CD4-positive, alpha-beta T cell treated with Interleukin-2 at 100 ng/mL for 4 hours (primary cell): ENCODE measurements at places on chromosomes 1 and 21.

DNA sequence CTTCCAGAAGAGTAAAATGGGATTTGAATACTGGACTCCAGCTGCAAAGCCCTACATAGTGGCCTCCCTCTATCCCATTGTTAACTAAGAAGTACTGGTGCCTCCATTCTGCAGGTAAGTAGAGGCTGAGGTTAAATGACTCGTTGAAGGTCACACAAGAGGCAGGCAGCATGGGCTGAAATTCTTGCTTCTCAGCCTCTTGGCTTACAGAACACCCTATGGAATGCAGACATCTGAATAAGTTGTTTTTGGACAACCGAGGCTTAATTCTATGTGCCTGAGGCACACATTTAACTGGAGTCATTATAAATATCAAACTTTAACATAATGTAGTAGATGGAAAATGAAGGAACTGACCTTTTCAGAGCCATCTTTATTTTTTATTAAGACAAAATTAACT is 5.7 kb downstream of the DNAJC11 start:
- no peak for DNase-seq

GRCh38 chr1:55073187-55073916 is 34.0 kb downstream of the PCSK9 start:
- DNase-seq, result no peak

- DNase-seq, result no peak
These were observed 19.7 kb downstream of the MTF1 start for GRCh38 chr1:37839676-37840075.

DNA sequence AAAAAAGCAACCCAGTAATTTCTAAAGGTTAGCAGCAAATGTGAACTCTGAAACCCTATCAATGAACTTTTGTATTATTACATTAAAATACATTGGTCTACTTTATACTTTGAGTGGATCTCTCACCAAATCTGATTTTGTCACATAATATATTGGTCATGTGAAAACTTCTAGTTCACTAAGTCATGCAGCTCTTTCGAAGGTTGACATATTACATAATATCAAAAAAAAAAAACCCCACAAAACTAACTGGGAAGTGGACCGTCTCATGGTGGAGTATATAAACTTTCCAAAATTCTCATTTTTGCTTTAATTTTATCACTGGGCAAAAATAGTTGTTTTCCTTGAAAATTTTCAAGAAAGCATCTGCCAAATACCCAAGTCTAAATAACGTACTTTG is 50.4 kb downstream of the GATAD2B start:
- no peak for DNase-seq

GRCh38 chr1:48560116-48560515 is 88.1 kb upstream of the SPATA6 start:
- DNase-seq, result no peak

DNA sequence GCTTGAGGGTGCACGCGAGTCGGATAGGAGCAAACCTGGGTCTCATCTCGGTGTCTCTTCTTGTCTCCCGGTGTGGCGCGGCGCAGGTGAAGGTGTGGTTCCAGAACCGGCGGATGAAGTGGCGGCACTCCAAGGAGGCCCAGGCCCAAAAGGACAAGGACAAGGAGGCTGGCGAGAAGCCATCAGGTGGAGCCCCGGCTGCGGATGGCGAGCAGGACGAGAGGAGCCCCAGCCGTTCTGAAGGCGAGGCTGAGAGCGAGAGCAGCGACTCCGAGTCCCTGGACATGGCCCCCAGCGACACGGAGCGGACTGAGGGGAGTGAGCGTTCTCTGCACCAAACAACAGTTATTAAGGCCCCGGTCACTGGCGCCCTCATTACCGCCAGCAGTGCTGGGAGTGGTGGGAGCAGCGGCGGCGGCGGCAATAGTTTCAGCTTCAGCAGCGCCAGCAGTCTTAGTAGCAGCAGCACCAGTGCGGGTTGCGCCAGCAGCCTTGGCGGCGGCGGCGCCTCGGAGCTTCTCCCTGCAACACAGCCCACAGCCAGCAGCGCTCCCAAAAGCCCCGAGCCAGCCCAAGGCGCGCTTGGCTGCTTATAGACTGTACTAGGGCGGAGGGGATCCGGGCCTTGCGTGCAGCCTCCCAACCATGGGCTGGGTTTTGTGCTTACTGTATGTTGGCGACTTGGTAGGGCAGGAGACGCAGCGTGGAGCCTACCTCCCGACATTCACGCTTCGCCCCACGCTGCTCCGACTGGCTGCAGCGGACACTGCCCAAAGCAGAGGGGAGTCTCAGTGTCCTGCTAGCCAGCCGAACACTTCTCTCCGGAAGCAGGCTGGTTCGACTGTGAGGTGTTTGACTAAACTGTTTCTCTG is 5.1 kb downstream of the HLX start:
- DNase-seq, result no peak

DNA sequence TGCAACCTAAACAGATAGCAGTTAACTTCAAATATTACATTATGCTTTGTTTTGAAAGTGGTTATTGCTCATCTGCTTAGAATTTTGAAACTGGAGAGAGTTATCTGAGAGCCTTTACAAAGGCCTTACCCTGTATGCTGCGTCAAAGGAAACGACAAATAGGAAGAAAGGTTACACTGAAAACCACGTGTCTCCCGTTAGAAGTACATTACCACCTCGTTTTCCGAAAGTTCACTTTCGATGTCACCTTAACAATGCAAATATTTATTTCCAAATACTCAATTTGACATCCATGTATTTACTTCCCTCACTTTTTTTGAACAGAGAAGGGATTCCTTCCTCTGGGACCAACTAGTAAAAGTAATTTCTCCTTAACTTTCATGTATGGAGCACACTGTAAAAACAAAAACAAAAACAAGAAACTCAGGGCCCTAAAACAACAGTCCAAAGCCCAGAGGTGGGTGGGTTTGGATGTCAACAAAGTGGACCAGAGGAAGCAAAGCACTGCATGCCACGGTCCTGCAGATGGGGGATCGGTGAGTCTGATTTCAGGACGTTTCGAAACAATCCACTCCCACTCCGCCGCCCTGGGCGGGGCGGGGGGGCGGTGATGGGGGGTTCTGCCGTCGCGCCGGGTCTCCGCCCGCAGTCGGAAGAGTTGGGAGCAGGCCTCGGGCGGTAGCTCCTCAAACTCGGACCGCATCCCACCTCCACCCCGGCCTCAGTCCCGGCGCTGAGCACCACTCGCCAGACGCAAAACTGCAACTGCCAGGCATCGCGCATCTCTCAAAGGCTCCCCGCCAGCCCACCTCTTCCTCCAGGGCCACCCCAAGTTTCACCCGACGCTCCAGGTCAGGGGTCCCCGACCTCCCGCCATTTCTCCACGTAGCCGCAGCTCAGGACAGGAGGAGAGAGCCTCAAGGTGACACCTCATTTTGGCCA is 841 bp downstream of the ADSS2 start:
- DNase-seq, result peak; percentile 63

DNA sequence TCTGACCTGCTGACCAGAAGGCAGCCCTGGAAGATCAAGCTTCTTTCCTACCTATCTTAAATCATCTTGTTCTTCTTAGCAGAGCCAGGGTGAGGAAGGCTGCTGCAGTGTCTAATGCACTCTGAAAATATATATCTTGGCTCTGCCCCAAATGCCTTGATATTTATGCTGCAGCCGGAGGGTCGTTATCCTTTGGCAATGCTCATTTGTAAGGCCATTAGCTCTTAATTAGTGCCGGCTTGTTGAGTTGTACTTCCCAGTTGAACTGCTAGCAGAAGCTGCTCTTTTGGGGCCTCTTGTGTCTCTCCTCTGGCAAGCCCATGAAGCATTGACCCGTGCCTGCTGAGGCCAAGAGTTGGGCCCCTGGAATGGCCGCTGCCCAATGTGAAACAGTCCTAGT is 4.2 kb upstream of the GNL2 start:
- no peak for DNase-seq

- DNase-seq, result no peak
These were observed 252.4 kb upstream of the B3GALT2 start for GRCh38 chr1:193438771-193439170.

DNA sequence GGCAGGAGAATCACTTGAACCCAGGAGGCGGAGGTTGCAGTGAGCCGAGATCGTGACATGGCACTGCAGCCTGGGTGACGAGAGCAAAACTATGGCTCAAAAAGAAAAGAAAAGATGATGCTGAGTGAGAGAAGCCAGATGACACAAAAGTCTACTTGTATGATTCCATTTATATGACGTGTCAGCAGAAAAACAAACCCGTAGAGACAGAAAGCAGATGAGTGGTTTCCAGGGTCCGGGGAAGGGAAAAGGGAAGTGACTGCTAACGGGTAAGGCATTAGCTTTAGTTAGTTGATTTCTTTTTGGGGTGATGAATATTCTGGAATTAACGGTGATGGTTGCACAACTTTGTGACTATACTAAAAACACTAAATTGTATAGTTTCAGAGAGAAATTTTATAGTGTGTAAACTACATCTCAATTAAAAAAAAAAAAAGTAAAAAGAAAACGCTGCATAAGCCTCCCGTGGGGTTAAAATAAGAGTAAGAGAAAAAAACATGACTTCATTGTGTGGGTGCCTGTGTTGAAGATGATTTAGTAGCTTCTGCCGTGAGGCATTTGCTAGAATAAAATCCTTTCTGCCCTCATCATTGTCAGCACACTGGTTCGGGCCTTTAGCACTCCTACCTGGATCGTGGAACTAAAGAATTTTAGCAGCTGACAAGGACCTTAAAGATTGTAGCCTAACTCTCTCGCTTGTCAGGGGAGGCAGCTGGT is 24.7 kb upstream of the ATP5PO start:
- DNase-seq, result no peak

GRCh38 chr1:42552636-42553035 is 89.5 kb downstream of the CCDC30 start:
- DNase-seq, result no peak

GRCh38 chr1:97603776-97604175 is 317.1 kb downstream of the DPYD start:
- no peak for DNase-seq

- no peak for DNase-seq
These were observed 71.6 kb downstream of the NENF start for GRCh38 chr1:212504171-212504803.

DNA sequence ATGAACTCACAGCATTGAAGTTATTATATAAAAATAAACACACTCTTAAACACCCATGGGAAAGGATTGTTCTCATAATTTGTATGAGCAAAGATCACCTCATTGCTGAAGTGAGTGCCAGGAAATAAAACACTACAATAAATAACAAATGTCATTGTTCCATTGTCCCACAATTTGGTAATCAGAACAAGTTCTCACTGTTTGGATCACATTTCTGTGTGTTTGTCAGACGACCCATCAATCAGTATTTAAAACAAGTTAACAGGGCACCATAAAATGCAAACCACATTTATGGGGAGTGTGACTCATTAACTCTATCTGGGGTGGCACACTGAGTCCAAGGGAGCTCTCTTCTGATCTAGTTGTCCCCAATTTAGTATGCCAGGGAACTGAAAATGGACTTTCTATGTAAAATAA is 124.5 kb downstream of the PTPRC start:
- no peak for DNase-seq

GRCh38 chr1:247156787-247157232 is 15.0 kb downstream of the ZNF124 start:
- no peak for DNase-seq

DNA sequence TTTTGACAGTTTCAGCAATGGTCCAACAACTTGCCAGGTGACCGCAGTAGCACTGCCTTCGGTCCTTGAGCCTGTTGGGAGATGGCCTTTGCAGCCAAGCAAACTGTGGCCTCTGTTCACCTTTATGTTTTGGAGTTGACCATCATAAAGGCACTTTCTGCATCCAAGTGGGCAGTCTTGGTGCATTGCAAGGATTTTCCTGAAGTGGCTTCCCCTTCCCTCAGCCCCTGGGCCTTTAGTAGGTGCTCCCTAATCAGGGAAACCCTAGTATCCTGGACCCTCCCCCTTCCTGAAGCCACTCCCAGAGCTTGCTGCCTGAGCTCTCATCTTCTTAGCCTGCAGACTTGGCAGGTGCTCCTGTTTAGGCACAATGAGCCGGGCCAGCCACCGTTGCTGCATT is 140.2 kb downstream of the TRABD2B start:
- DNase-seq, result no peak

DNA sequence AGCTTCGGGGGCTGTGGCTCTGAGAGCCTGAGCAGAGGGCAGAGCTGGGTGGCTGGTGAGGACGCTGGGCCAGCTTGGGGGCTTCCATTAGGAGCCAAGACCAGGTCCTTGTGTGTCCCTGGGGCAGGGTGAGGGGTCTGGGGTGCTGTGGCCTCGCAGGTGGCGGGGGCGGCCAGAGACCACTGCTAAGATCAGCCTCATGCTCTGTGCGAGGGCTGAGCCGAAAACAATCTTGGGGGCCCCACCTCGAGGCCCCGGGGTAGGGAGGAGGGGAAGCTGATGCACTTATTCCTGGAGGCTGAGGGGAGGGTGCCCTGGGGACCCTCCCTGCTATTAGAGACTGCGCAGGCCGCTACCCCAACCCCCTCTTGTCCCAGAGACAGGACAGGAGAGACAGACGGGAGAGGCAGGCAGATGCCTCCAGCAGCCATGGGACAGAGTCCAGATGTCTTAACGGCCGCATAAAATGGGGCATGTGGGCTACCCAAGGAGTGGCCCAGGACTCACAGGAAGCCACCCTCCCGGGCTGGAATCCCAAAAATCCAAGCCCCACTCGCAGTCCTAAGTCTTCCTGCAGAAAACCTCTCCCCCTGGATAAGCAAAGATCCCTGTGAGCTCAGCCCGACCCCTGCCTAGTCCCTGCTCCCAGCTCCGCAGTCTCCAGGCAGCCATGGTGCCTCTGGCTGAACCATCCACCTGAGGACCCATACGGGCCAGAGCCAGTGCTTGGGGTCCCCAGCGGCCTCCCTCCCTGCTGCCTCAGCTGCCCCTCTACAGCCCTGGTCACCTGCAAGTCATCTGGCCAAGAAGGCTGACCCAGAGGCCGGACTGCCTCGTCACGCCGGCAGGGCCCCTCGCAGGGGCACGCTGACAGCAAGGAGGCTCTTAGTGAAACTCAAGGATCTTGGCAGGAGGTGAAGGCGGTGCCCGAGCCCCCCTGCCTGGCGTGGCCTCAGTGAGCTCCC is 43.6 kb upstream of the COL18A1 start:
- DNase-seq, result no peak

GRCh38 chr1:12466816-12467215 is 151.2 kb downstream of the DHRS3 start:
- DNase-seq, result no peak

DNA sequence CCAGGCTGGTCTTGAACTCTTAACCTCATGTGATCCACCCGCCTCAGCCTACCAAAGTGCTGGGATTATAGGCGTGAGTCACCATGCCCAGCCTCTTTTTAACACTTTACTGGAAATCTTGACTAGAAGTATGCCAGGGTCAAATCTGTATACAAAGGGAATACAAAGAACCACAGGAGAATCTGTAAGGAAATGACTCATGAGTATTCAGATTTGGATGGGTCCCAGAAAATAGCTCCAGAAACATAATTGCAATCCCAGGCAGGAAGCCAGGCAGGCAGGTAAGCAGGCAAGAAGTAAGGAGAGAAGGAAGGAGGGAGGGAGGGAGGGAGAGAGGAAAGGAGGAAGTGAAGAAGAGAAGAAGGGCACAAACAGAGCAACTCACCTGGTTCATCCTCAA is 22.8 kb upstream of the TIAM1 start:
- DNase-seq, result no peak

DNA sequence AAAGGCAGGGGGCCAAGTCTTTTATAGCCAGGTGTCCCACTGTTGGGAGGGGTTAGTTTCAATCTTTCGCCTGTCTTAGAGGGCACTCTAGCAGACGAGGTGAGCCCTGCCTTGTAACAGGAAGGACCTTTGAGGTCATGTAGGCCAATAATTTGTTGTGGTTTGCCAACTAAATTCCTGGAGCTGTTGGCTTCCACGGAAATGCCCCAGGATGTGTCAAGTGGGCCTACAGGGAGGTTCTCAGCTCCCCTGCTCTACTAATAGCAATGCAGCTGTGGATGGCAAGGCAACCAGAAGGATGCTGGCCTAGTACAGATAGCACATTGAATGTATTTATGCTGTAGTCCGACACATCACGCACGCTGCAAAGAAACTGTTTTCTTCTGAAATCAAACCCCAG is 22.3 kb upstream of the CASQ2 start:
- DNase-seq, result no peak
